ENCODE measurements at places on chromosomes 12 and 14.

GRCh38 chr14:68714991-68715924, 77.6 kb downstream of the ZFP36L1 start:
- no peak for DNase-seq

DNA sequence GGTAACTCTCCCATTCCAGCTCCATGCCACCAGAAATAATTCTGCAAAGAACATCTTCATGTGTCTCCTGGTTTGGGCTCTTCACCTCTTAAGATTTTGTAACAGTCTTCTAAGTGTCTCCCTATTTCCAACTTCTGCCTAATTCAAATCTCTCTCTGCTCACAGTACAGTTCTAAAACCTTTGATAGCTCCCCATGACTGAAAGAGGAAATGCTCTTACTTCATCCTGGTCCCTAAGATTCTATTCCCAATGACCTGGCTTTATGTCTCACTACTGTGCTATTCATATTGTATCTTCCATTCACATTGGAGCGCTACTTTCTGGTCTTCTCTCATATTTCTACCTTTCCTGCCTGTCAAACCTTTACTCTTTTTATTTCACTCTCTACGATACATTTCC, 1.6 kb downstream of the AMN1 start:
- no peak for DNase-seq

- no peak for DNase-seq
Measured at GRCh38 chr12:32155961-32156529, 49.4 kb downstream of the BICD1 start.

DNA sequence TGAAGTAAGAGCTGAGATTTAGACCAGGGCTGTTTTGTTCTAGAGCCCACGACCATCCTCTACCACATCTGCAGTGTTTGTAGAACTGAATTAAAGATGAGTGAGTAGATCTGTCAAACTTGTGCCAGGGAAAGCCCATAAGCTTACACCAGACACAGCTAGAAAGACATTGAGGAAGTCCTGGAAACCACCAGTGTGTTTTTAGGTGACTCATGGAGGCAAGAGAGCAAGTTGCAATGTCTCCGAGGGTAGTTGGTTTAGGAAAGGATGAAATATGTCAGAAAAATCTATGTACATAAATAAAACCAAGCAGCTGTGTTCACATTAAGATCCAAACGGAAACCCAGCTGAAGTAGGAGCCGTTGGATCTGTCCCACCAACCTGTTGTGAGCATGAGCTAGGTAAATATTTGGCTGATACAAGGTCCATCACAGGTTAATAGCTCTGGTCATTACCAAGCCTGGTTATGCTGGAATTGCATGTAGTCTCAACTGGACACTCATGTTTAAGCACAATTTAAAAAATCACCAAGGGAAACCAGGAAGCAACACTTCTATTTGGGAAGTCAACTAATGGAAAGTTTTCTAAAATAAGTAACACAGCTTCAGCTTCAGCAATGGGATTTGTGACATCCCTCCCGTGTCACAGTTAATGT, 49.9 kb upstream of the PLEKHG3 start:
- DNase-seq, result no peak

DNA sequence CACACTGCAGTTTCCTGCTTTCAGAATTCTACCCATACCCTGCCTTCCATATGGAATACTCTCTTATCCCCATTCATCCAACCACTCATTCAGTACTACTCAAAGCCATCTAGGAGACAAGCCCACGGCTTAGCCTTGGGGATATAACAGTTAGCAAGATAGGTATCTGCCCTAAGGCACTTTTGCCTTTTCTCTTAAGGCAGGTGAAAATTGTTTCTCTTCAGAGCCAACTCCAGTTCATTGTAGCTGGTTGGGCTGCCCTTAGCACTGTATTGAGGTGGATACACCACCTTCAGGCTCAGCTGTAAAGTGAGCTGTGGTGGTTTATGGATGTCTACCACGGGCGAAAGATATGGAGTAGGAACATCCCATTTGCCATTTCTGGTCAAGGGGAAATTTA, 729.7 kb upstream of the TBX3 start:
- DNase-seq, result no peak

DNA sequence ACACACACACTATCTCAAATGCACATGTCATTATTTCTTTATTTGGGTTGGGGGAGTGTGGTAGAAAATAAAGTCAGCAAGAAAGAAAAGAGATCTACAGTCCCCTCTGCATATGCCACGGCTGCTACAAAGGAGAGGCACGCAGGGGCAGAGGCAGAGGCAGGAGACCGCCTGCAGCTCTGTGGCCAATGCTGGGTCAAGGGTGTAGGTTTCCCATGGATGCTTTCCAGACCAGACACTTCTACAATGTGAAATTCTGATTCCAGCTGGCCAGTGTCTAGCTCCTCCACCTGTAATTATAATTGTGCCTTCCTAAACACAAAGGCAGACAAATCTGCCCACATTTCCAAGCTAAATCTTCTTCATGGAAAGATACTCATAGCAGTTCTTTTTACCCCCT, 19.2 kb downstream of the VPS37B start:
- DNase-seq, result no peak

DNA sequence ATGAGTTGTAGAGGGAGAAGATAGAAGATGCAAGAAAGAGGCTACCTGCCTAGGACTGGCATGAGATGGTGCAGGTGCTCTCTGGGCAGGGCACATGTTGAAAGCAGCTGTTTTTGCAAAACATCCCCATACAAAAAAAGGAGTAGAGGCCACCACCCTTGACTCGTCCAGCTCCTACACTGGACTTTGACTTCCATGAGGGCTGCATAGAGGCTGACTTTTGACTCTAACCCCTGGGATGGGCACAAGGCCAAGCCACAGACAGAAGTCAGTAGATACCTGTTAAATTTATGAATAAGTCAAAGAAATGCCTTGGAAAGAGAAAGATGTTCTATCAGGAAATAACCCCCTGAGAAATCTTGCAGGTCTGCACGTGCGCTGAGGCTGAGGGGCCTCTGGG, 1139.1 kb upstream of the TMEM132C start:
- no peak for DNase-seq

- no peak for DNase-seq
Measured at GRCh38 chr14:60092526-60092920, 800 bp downstream of the PCNX4 start.

GRCh38 chr14:100434911-100435438, 111.8 kb downstream of the SLC25A47 start:
- no peak for DNase-seq

DNA sequence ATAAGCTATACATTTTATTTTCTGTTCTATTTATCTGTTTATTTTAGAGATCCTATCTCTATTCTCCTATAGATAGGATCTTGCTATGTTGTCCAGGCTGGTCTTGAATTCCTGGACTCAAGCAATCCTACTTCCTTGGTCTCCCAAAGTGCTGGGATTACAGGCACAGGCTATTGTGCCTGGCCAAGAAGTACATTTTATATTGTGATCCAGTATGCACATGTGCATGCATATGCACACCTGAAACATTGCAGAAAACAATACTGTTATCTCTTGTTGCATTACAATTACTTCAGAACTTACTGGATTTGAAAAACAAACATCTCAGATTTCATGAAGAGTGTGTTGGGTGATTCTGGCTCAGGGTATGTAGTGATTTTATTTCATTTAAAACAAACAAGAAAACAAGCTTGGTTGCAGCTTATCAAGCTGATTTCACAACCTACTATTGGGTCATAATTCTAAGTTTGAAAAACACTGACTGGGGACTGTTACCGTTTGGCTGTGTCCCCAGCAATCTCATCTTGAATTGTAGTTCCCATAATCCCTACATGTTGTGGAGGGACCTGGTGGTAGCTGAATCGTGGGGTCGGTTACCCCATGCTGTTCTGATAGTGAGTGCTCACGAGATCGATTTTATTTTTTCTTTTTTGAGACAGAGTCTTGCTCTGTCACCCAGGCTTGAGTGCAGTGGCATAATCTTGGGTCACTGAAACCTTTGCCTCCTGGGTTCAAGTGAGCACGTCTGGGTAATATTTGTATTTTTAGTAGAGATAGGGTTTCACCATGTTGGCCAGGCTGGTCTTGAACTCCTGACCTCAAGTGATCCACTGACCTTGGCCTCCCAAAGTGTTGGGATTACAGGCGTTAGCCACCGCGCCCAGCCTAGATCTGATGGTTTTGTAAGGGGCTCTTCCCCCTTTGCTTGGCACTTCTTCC, 31.3 kb downstream of the ERC1 start:
- DNase-seq, result no peak

GRCh38 chr12:105616971-105617540, 286.6 kb downstream of the C12orf75 start:
- no peak for DNase-seq

- DNase-seq, result no peak
Measured at GRCh38 chr12:70321191-70321590, 44.9 kb upstream of the KCNMB4 start.

DNA sequence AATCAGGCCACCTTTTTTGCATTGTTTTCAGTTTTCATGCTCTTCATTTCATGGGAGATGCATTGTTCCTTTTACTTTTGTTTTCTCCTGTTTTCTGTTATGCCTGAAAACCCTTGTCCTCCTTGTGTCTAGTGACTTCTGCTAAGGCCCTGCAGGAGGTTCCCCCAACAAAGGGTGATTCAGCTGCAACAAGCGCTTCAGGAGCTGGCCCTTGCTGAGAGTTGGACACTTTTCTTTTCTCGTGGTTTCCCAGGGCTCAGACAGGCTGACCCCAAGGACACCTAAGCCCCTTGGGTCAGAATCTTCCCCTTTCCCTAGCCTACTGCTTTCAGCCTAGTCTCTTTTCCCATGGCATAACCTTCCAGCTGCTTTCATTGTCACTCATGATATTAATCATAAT, 98.9 kb downstream of the PLXNC1 start:
- no peak for DNase-seq

DNA sequence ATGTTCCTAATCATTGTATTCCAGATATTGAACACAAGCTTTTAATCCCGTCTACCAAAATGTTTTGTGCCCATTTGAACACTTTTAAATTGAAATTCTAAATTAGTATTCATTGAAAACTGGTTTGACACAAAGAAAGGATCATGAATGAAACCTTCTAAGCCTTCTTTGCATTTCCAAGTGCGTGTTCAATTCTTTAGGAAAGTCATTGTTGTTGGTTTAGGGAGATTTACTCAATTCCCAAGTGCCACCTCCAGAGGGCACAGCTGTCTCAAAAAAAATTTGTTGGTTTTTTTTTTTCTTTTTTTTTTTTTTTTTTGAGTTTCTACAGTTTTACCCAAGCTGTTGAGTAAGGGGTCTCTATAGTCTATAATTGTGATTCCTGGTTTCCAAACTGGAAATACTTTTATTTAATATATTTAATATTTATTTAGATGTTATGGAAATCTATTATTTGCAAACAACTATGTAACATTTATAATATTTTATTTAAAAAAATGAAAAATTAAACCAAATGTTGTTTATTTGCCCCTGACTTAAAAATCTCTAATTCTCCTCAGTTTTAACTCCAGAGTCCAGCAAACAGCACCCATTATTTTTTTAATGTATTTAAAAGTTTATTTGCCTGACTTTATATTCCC, 79.9 kb downstream of the NEDD1 start:
- DNase-seq, result no peak

GRCh38 chr14:94907626-94908261, 137.8 kb upstream of the GSC start:
- DNase-seq, result no peak

DNA sequence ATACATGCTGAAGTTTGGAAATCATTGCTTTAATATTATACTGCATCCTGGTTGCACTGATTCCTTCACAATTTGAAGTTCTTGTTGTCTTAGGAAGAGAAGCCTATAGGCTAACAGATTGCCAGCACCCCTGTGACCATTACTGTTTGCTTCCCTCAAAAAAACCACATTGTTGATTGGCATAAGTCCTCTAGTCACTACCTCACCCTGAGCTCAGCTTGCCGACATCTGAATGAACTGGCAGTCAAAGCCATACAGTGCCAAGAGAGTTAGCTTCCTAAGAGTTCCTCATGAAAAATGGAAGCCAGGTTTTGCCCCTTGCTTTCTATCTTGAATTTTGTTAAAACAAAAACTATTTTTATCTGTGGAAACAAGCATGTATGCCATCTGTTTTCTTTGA, 276.1 kb downstream of the SYT1 start:
- no peak for DNase-seq

Data from effector memory CD4-positive, alpha-beta T cell (primary cell).